ENCODE measurements at places on chromosomes 11 and 22.

DNA sequence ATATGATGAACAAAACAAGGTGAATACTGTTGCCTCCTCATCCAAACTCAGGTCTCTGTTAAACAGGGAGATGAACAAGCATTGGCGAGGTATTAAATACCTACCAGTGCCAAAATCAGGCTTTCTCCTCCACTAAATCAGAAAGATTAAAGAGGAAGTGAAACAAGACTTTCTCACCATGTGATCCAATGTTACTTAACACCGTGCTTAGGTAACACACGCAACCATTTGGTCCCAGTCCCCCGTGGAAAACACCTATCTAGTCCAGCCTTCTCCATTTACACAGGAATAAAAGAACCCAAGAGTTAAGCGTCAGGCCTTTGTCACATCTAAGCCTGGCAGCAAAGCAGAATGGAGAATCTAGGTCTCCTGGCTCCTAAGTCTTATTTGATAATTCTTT, 34.5 kb downstream of the TENM4 start:
- peak; percentile 10 for DNase-seq

GRCh38 chr11:114256176-114256966, 39.8 kb upstream of the NNMT start:
- DNase-seq = no peak

DNA sequence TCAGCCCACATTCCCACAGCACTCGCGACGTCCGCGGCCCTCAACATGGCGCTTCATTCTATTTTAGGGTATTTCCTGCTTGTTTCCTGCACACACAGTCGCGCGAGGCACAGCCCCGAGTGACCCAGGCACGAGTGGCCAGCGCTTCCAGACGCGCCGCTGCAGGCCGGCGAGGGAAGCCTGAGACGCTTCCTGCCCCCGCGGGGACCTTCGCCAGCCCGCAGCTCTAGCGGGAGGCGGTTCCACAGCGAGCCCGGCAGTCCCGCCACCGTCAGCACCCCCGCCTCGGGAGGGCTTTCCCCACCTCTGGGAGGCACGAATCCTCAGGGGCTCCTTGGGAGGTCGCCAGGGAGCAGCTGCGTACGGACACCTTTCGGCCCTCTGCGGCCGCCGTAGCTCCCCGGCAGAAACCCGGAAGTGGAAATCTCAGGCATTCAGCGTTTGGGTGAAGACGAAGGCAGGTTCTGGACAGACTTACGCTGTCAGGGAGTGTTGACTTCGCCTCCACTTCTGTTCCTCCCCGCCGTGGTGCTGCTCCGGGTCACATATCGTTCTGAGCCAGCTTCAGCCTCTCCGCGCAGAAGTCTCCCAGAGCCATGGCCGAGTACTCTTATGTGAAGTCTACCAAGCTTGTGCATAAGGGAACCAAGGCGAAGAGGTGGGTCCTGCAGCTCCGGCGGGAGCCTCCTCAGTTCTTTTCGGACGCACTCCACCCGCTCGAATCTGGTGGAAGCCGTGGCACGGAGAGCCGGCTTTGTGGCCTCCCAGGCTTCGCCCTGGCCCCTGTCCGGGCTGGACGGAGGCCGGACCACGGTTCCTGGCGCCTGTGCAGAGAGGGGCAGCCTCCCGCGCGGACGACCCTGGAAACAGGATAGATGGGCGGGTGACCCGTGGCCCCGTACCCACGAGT, 2925.9 kb upstream of the OR11H1 start:
- DNase-seq = no peak

GRCh38 chr22:46574438-46574992, 37.1 kb upstream of the CELSR1 start:
- no peak for DNase-seq

DNA sequence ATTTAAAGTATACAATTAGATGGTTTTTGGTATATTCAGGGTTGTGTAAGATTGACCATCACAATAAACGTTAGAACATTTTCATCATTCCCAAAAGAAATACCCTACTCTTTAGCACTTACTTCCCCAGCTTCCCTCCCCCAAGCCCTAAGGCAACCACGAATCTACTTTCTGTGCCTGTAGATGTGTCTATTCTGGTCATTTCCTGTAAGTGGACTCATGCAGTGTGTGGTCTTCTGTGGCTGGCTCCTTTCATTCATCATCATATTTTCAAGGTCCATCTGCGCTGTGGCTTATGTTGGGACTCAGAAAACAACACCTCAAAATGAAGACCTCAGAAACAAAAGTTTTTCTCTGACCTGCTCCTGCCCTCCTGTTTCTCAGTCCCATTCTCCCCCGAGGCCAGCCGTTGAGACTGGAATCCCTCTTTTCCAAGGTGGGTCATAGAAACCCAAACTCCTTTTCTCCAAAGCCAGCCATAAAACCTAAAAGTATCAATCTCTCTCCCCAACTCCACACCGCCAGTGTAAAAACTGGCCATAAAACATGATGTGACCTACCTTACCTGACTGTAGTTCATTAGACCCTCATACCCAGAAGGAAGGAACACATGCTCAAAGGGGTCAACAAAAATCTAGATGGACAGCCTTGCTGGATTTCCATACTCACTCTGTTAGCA, 12.9 kb upstream of the TMPRSS13 start:
- no peak for DNase-seq

DNA sequence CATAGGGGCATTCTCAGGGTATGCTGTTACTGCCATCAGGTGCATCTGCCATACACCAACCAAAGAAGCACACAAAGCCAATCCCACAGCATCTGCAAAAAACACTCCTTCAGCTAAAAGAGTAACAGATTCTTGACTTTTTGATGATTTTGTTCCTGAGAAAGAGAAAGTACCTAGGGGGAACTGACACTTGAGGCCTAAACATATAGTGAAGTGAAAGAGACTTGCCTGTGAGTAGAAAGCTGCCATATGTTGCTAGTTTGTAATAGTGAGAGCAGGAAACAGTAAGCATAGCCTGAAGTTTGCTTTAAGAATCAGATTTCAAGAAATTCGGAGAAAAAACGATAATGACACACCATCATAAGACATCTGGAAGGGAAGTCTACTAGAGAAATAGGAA, 97.9 kb upstream of the CTSC start:
- DNase-seq = no peak

DNA sequence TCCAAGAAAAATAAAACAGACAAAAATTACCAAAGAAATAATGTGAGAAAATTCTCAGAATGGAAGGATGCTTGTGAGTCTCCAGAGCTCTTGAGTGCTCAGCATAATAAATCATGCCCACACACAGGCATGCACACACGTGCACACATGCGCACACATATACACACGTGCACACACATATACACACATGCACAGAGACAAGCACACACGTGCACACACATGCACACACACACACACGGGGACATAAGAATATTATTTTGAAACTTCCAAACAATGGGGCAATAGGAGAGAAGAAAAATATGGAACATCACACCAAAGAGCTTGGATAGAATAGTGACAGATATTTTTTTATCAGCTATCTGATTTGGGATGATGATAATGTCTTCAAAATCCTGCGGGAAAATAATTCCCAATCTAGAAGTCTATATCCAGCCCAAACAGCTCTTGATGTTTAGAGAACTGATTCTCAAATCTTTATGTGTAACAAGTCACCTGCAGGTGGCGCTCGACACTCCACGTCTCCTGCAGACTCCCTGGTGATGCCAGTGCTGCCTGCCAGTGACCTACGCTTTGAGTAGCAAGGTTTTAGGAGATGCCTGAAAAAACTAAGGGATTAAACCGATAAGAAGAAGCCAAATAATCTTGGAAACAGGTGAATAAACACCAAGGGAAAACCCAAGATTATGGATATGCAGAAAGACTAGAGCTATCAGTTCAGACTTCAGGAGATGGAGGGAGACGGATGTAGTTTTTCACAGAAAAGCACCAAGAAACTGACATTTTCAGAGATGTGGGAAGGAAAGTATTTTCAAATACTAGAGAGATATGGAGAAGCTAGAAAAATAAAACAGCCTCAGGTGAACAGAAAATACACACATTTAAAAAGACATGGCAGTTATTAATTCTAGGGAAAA, 743.6 kb downstream of the ETS1 start:
- peak; percentile 37 for DNase-seq

DNA sequence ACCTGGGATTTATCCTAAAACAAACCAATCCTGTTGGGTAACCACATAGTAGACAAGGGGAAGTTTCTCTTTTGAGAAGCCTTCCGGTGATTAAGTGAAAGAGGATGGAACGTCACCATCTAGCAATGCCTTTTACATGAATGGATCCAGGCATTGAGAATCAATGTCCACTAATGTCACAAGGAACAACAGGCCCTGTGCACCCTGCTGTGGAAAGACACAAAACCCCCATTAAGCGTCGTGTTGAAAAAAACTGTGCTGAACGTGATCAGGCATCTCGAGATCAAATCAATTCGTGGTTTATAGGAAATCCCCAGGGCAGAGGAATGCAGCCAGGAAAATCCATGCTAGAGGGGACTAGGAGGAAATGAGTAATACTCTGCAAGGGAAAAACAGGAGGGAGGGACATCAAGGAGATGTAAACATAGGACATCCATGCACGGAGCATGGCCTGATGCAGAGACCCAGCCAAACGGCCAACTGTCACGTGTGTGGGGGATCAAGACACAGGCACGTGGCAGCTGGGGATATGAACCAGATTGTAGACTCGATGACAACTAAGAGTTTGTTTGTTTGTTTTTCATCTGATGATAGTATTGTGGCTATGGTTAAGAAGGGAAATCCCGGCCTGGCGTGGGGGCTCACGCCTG, 38.6 kb upstream of the CARS1 start:
- no peak for DNase-seq

GRCh38 chr11:73972620-73973449, 9.8 kb downstream of the UCP2 start:
- DNase-seq = no peak

DNA sequence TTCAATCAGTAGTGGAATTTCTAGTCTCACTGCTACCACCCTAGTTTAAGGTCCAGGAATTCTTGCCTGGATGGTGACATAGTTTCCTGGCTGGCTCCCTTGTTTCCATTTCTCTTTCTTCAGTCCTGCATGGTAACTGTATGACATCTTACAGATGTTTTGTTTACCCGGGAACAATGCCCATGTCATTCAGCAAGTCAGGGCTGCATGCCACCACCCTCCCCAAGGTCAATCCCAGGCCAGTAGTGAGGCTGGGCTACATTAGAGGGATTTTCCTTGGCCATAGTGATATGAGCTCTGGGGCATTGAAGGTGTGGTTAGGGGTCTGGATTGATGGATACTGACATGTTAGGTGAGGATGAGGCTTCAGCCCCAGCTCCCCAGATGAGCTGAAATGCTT, 114.9 kb upstream of the E2F8 start:
- DNase-seq = no peak

DNA sequence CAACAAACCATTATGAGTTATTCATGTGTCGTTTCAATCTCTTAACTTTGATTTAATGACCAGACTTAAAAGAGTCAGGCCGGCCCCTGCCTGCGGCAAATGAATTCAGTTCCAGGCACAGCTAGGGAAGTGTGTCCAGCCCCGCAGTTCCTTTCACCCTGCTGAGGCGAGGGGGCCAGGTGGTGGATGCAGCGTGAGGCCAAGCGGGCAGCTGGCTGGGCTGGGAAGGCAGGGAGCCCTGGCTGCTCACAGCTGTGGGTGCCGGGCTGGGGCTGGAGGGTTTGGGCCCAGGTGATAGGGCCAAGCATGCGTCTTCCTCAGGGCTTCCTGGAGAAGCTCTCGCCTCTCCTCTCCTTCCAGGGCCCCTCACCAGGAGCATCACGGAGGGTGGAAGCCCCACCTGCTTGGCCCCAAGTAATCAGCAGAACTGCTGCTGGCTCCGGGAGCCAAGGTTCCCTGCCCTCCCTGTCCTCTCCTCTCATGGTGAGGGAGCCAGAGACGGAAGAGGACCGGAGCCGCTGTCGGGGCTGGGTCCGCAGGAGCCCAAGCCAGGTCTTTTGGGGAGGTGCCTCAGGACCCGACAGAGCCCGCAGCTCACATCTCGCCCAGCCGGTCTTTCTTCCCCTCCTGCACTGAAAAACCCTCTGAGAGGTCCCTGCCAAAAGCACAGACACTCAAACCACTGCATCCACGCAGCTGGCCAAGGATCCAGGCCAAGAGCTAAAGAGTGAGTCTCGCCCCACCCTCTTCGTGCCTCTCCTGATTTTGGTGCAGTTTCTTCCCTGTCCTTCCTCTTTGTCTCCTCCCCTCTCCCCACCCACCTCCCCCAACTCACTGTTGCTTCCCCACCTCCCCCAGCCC, 97.0 kb downstream of the ST3GAL4 start:
- DNase-seq = no peak

DNA sequence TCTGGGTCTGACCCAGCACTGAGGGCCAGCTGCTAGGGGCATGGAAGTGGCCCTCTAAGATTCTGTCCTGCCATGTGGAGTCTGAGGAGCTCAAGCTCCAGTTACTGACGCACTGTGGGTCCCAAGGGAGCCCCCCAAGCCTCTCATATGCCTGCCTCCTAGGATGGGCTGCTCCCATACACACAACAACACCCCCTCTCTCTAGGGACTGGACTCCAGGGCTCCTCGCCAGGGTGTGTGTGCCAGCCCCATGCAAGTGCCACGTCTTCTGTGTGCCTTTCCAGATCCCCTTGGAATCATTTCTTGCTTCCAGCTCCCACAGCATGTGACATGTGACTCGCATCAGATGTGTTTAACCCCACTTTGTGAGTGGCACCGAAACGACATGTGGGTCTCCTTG, 234.5 kb downstream of the CEP164 start:
- no peak for DNase-seq

DNA sequence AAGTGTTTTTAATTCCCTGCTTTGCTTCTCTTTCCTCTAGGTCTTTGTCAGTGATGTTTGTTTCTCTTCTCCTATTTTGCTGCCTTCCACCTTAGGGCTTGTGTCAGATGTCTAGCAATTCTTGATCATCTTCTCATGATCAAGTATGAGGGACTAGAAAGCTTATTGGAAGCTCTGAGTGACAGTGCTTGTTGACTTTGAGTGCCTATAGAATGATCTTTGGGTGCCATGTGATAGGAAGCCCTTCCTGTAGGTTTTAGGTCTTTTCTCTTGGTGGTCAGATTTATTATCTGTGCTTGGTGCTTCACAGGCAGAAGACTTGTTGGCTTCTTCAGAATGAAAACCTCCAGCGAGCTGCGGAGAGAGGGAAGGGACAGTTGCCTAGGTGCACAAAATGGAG, 43.1 kb downstream of the BSX start:
- no peak for DNase-seq

DNA sequence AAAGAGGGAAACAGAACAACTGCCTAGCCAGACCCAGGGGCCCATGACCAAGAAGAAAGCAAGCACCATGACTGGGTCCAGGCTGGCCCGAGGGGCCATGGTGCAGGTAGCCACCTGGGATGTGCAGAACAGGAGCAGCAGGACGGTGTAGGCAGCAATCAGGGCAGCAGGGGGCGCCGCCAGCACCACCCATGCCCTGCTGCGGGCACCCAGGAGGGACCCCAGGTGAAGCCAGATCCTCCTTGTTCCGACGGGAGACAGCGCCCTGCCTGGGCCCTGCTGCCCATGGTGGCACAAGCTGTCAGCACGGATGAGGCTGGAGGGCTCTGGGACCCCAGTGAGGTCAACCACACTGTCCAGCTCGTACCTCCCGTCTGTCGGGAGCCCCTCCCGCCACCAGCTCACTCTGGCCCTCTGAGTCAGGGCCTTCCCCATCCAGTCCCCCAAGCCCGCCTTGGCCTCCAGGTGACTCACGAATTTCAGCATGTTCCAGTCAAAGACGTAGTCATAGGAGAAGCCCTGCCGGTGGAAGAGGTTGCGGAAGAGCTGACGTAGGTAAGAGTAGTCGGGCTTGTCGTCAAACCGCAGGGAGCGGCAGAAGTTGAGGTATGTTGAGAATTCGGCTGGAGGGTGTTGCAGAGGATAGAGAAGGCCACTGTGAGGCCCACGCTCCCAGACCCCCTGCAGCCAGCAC, 18.8 kb downstream of the CSNK1E start:
- DNase-seq = peak; percentile 37

GRCh38 chr11:76689313-76690260, 19.0 kb upstream of the LRRC32 start:
- DNase-seq = no peak
